Cerebellar nuclear complex (tissue), 1 donor: ENCODE measurements at places on chromosomes 4 and X.

- no peak for DNase-seq
These were observed 112.5 kb downstream of the SH3KBP1 start for GRCh38 chrX:19774905-19775304.

DNA sequence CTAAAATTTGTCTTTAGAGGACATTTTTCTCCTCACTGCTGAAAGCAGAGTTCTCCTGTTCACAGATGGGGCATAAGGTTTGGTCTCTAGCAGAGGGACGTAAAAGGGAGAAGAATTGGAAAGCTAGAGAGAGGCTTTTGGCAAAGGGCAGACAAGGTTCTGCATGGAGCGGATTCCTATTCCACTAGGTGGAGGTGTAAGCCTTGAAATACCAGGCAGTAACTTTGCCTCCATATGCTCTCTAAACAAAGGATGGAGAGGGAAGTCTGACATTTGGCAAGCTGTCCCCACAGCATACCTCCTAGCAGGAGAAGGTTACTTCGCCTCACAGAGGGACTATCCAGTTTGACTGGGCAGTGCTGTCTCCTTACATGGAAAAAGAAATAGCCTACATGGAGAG, 174.7 kb downstream of the DACH2 start:
- DNase-seq: no peak

GRCh38 chrX:78595901-78596502, 63.1 kb downstream of the RTL3 start:
- DNase-seq: no peak

DNA sequence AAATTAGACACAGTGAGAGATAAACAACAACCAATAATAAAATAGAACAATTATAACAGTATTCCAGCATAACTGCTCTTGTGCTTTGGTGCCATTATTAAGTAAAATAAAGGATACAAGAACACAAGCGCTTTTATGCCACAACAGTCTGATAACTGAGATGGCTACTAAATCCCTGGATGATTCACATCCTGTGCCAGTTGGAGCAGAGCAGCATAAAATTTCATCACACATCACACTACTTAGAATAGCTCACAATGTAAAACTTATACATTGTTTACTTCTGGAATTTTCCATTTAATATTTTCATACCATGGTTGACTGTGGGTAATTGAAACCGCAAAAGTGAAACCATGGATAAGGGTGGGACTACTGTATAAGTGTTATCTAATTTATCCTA, 399.9 kb upstream of the CNKSR2 start:
- DNase-seq: no peak

- no peak for DNase-seq
These were observed 1720.2 kb downstream of the PCDH7 start for GRCh38 chr4:32440391-32440790.

DNA sequence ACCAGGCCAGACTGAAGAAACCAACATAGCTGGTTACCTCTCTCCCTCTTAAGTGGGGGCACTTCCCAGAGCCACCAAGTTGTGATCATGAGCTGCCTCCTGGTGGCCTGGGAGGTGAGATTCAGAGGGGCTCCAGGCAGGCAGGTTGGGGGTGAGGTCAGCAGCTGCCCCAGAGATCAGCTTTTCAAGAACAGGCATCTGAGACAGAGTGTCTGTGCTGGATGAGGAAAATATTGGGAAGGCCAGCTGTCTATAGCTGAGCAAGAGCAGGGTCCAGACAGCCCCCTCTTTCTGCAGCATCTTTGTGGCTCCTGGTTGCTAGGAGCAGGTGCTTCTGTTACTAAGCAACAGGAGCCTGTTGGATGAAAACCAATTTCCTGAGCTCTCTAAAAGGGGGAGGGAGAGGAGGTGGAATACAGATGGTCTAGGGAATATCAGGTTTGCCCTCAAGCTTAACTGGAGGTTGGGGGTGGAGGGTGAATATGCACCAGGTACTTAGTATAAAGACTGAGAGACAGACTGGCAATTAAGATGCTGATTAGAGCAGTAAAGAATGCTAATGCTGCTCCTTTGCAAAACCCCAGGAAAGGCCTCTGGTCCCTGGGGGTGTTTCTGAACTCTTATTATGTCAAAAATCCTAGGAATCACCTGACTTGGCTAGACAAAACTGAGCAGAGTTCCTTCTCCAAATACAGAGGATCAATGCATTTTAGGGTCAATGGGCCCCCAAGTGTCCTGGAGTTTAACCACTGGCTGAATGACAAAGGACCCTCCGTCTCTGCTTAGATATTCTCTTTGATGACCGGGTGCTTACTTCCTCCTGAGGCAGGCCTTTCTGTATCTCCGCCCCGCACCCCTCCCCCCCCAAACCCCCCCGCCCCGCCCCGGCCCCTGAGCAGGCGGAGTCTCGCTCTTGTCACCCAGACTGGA, 21.4 kb downstream of the ZCCHC13 start:
- no peak for DNase-seq

DNA sequence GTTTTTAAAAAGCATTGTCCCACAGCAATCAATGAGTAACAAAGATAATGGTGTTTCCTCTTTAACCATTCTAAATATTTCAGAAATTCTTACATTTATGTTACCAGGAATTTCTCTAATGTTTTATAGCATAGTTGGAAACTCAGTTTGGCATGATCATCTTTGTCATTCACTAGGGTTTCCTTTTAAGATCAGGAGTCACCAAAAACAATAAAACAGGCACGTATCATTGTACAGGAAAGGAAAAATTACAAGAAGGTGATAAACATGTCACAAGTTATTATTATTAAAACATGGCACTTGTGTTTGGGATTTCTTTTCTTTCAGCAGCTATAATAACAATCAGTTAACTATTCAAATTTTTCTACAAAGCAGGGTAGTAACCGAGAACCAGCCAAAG, 84.0 kb downstream of the SLC10A7 start:
- no peak for DNase-seq

GRCh38 chr4:179307297-179308136, 1865.3 kb upstream of the AGA start:
- no peak for DNase-seq
